ENCODE measurements at places on chromosomes 7 and 10. TPM values are rescaled to one million over a fixed set of nuclear protein-coding genes. Genes with fewer than 3 reads are reported as not detected.

The CNPY1 gene
- not detected for total RNA-seq

The FKBP6 gene
- not detected for total RNA-seq

The MUC3A gene
- total RNA-seq, result not detected

GRCh38 chr7:37420946-37421695 lies 27.5 kb downstream of the ELMO1 start:
- no peak for DNase-seq
